ENCODE measurements at places on chromosomes 16 and 17. TPM values are rescaled to one million over a fixed set of nuclear protein-coding genes. Genes with fewer than 3 reads are reported as not detected.

The PRCD gene
- 0.65 TPM for total RNA-seq

The COX6A2 gene
- not detected for total RNA-seq

The VPS35 gene
- total RNA-seq = 199 TPM

The RAB26 gene
- total RNA-seq = 0.66 TPM

Data from thoracic aorta endothelial cell (primary cell).